ENCODE measurements at places on chromosomes 2 and 18.

GRCh38 chr18:11859903-11860407 lies 8.7 kb downstream of the CHMP1B start:
- no peaks in the 10 kb centered on the region for H3K4me1 ChIP-seq
- no peaks in the 10 kb centered on the region for H3K36me3 ChIP-seq
- DNase-seq = no peak
- no peaks in the 10 kb centered on the region for H3K27me3 ChIP-seq

- no peak overlapping the region for H3K4me3 ChIP-seq
- peaks cover 10% of the 10 kb centered on the region for H3K4me1 ChIP-seq
- H3K27ac ChIP-seq = no peak overlapping the region
- no peak for DNase-seq
These were observed 1.6 kb downstream of the TXNL4A start for GRCh38 chr18:79986726-79987125.

DNA sequence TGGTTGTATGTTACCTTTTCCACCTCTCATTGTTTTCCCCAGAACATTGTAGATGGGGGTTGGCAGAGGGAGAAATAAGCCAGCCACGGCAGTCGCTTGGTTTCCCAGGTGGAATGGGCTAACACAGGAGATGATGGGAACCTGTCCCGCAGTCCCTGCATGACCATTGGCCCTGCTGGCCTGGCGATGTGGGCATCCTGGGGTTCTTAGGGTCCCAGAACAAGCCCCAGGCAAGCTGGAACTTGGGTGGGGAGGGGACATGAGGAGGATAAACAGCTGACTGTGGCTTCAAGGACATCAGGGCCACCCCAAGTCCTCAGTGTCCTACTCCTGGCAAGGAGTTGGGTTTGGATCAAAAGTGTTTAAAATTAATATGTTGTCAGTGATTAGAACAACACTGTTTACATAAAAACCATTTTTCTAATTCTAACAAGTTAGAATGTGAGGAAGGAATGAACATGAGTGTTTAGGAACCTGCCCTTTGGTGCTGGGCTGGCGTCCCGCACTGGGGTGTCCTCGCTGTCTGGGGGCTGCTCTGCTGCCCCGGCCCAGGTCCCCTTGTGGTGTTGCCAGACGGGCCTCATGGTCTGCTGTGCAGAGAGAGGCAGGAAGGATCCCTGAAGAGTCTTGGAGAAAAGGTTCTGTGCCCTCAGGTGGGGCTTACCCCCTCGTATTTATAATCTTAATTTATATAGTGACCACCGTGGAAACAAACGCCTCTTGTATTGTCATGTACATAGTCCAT lies 95.1 kb downstream of the USP40 start:
- H3K4me3 ChIP-seq = no peak overlapping the region
- H3K27me3 ChIP-seq = no peaks in the 10 kb centered on the region
- no peak for DNase-seq
- H3K27ac ChIP-seq = no peak overlapping the region
- peaks cover 46% of the 10 kb centered on the region for H3K36me3 ChIP-seq

DNA sequence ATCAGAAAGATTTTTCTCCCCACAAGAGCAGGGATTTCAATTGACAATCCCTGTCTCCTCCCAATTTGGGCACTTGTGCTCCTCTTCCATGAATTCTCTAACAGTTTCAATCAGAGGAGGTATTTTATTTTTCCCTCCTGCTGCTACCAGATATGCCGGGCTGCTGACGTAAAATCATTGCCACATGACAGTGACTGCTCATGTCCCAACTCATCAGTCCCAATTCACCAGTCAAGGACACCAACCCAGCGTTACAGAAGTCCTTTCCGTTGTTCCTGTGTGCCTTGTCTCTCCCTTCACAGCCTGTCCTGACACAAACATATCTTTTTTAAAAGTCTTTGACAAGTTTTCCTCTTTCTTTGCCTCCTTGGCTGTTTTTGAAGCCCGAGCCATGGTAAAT lies 540.2 kb downstream of the LRP1B start:
- DNase-seq = no peak
- no peak overlapping the region for H3K4me3 ChIP-seq
- H3K27ac ChIP-seq = no peak overlapping the region
- no peaks in the 10 kb centered on the region for H3K36me3 ChIP-seq

DNA sequence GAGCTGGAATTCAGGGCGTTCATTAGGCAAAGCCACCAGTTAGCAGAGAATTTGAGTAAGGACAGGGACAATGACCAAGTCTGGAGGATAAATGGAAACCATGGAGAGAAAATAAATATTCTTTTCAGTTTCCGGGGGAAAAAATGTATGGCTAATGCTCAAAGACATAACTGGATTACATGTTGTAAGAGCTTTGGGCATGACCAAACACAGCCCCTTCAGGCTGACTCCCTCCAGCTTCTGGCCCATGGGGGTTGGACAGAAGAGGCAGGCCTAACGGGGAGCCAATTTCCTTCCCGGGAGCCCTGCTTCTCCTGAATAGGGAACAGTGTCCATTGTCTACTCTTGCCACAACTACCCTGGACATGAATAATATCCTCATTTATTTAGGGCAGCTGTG lies 39.5 kb upstream of the FOXI3 start:
- no peak for DNase-seq
- no peak overlapping the region for H3K27ac ChIP-seq
- H3K27me3 ChIP-seq = no peaks in the 10 kb centered on the region

- H3K36me3 ChIP-seq = peaks cover 5% of the 10 kb centered on the region
- DNase-seq = no peak
- no peaks in the 10 kb centered on the region for H3K4me1 ChIP-seq
- H3K27ac ChIP-seq = no peak overlapping the region
These were observed 26.1 kb downstream of the METTL4 start for GRCh38 chr18:2545155-2545554.

- no peak overlapping the region for H3K4me3 ChIP-seq
- H3K27me3 ChIP-seq = no peaks in the 10 kb centered on the region
- no peaks in the 10 kb centered on the region for H3K36me3 ChIP-seq
- H3K27ac ChIP-seq = no peak overlapping the region
These were observed 1528.2 kb upstream of the ZEB2 start for GRCh38 chr2:146048141-146048540.

DNA sequence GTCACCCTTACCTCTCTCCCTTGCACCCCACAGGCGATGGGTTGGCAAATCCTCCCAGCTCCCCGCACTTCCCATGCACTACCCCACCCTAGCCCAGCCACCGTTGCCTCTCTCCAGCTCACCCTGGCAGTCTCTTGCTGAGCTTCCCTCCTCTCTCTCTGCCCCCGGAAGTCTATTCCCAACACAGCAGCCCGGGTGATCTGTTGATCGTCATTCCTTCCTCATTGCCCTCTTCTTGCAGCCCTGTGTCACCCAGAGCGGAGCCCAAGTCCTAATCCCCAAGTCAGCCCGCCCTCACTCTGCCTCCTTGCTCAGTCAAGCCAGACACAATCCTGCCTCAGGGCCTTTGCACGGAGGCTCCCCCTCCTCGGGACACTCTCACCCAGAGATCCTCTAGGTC lies 55.2 kb downstream of the CIB4 start:
- H3K36me3 ChIP-seq = no peaks in the 10 kb centered on the region
- H3K4me1 ChIP-seq = no peaks in the 10 kb centered on the region
- no peak overlapping the region for H3K4me3 ChIP-seq
- peaks cover 6% of the 10 kb centered on the region for H3K27me3 ChIP-seq
- DNase-seq = no peak

DNA sequence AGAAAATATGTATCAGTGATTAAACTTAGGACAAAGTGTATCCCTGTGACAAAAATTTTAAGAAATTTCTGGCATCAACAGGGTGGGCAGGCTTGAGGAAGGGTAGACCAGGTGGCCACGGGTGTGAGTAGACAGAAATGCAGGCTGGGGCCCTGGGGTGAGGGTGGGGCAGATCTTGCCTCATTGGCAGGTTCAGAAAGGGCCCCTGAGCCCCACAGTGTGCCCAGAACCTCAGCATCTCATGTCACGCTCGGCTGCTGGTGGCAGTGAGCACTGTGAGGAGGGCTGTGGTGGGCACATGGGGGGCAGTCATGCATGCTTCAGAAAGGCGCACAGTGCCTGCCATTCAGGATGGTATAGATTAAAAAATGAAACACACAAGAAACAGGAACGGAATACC lies 7.6 kb upstream of the ASB18 start:
- H3K27me3 ChIP-seq = no peaks in the 10 kb centered on the region
- no peak overlapping the region for H3K27ac ChIP-seq
- DNase-seq = no peak
- no peaks in the 10 kb centered on the region for H3K4me1 ChIP-seq

GRCh38 chr2:42744545-42745082 lies 19.3 kb downstream of the OXER1 start:
- no peaks in the 10 kb centered on the region for H3K4me1 ChIP-seq
- H3K36me3 ChIP-seq = peaks cover 9% of the 10 kb centered on the region
- no peaks in the 10 kb centered on the region for H3K27me3 ChIP-seq
- H3K4me3 ChIP-seq = no peak overlapping the region

GRCh38 chr2:98487101-98487805 lies 42.6 kb downstream of the INPP4A start:
- no peak overlapping the region for H3K4me3 ChIP-seq
- peaks cover 4% of the 10 kb centered on the region for H3K36me3 ChIP-seq
- DNase-seq = no peak
- no peaks in the 10 kb centered on the region for H3K27me3 ChIP-seq
- H3K27ac ChIP-seq = no peak overlapping the region

DNA sequence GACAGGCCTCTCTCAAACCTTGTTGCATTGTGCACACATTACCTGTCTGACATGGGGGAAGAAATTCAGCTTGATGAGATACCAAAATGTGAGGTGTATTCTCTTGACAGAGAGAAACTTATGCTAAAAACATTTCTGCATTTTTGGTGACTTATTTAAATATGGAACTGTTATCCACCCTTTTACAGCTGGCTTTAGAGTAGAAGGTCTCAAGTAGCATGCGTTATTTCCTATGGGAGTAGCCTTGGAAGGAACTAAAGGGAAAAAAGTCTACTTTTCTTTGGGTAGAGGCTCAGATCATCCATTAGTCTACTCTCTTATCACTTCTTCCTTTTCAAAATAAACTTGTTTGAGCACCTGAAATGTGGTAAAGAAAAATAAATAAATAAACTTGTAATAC lies 56.5 kb upstream of the TWSG1 start:
- H3K4me1 ChIP-seq = no peaks in the 10 kb centered on the region
- H3K27me3 ChIP-seq = no peaks in the 10 kb centered on the region
- H3K27ac ChIP-seq = no peak overlapping the region
- no peak for DNase-seq

GRCh38 chr18:56662902-56663301 lies 11.7 kb downstream of the WDR7 start:
- H3K36me3 ChIP-seq = no peaks in the 10 kb centered on the region
- H3K27ac ChIP-seq = no peak overlapping the region
- H3K4me3 ChIP-seq = no peak overlapping the region
- H3K4me1 ChIP-seq = no peaks in the 10 kb centered on the region

DNA sequence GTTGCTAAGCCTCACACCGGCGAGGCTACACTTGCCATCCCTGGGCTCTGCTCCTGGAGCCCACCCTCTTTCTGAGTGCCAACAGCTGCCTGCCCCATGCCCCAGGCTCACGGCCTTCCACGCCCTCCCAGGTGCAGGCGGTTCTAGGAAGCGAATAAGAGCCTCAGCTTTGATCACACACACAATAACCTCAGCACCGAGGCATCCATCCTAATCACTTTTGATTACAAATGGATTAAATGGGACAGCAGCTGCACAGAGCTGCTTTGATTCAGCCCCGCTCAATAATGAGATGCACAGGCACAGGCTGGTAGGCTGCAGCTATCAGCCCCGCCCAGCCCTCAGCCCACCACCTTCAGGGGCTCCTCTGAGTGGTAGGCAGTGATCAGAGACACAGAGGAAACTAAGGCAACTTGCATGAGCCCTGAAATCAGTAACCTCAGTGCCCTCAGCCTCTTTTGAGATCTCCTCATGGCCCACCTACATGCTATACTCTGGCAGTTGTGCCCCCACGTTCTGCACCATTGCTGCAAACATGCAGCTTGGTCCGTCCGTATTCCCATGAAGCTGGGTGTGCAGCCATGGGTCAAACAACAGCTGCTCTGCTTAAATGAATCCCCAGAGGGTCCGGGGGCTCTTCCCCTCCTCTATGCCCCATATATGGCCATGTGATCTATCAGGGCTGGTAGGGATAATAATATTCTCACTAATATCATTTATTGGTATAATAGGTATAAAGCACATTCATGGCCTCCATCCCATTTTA lies 171.4 kb downstream of the SETBP1 start:
- H3K4me3 ChIP-seq = no peak overlapping the region
- H3K27me3 ChIP-seq = no peaks in the 10 kb centered on the region
- DNase-seq = no peak
- no peaks in the 10 kb centered on the region for H3K36me3 ChIP-seq
- no peak overlapping the region for H3K27ac ChIP-seq

DNA sequence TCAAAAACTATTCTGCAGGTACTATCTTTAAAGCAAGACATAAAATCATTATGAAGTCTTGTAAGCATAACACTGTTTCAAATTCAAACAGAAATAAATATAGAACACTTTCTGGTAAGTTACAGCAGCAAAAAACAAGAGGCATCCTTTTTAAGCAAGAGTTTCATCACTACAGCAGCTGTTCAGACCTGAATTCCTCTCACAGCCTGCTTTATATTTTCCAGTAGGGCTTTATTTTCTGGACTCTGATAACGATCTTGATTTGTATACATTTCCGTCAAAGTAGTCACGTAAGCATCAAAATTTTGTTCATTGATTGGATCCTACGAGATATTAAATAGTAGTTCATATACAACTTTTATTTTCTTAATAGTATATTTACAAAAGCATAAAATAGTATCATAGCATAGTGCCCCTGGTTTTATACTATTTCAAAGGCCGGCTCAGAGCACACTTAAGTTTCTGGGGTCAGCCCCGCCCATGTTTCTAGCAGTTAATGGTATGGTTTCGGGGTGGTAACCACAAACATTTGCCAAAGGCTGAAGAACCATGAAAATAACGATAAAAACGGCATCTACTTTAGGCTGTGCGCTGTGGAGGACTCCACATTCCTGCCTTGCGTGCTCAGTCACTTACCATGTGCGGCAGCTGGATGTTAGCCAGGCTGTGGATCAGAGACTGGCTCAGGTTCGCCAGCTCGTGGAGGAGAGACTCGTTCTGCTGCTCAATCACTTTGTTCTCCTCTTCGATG lies 47.5 kb upstream of the PXDN start:
- H3K4me3 ChIP-seq = no peak overlapping the region
- no peak for DNase-seq
- H3K4me1 ChIP-seq = no peaks in the 10 kb centered on the region
- no peaks in the 10 kb centered on the region for H3K27me3 ChIP-seq

DNA sequence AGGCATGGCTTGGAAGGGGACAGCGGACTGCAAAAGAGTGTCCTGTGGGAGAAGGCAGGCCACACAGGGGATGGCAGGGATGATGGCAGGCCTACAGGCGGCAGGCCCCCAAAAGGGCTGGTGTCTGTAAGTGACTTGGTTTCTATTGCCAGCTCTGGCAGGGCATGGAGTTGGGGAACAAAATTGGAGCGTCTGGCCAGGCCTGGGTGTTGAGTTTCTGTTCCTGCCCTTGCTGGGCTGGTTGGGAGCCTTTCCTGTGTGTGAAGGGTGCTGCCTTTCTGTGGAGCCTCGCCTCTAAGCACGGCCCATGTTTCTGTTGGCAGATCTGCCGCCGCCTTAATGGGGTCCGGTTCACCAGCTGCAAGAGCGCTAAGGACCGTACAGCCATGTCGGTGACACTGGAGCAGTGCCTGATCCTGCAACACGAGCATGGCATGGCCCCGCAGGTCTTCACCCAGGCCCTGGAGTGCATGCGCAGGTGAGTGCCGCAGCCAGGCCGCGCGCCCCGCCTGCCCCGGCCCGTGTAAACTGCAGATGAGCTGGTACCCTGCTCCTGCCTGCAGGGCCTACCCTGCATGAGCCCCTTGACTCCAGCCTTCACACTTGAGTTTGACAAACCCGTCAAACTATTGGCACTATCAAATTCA lies 31.5 kb downstream of the COA5 start:
- H3K4me3 ChIP-seq = no peak overlapping the region
- DNase-seq = no peak
- H3K27me3 ChIP-seq = no peaks in the 10 kb centered on the region
- no peak overlapping the region for H3K27ac ChIP-seq
- H3K36me3 ChIP-seq = peaks cover 90% of the 10 kb centered on the region
